ENCODE measurements at places on chromosomes 5 and 9. TPM values are rescaled to one million over a fixed set of nuclear protein-coding genes. Genes with fewer than 3 reads are reported as not detected.
A peak's percentile ranks its signal among the peaks of the same experiment; 100 is the strongest.

DND1 gene
- 2.3 TPM for total RNA-seq

SLC27A6 gene
- total RNA-seq: 7.9 TPM

DPYSL3 gene
- 17.2 TPM for total RNA-seq

GRCh38 chr9:2583308-2584013 lies 38.1 kb upstream of the VLDLR start:
- no peak for DNase-seq

GRCh38 chr9:95344735-95345325 lies 27.3 kb upstream of the FANCC start:
- no peak for DNase-seq

TMEFF1 gene
- total RNA-seq: 3.3 TPM

- DNase-seq: no peak
Observed at GRCh38 chr5:10445352-10445751, 3.7 kb downstream of the ROPN1L start.

NR2F1 gene
- 51.2 TPM for total RNA-seq

DNA sequence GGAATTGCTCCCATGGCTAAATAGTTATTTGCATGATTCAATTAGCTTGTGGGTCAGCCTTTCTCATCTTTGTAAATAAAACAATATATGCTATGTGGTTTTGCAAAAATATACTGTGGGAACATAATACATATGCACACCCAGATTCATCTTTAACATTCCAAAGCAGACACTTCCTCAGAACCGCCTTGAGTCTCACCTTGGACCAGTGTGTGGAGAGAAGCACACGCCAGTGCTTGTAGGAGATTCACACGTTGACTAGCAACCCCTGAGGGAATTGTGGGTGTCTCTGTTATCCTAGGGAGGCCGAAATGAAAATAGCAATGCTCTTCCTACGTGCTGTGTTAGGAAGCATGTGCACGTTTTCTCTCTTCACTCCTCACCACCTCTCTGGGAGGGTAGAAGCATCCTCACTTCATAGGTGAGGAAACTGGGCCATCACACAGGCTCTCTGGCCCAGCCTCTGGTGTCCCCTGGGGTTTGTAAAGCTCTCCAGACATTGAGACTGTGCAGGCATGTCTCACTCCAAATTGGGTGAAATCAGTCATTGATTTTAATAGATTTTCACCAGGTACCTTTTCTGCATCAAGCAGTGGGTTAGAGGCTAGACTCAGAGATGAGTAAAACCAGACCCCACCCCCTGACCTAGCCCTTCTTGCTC lies 221.7 kb downstream of the PBX3 start:
- DNase-seq: no peak

DNA sequence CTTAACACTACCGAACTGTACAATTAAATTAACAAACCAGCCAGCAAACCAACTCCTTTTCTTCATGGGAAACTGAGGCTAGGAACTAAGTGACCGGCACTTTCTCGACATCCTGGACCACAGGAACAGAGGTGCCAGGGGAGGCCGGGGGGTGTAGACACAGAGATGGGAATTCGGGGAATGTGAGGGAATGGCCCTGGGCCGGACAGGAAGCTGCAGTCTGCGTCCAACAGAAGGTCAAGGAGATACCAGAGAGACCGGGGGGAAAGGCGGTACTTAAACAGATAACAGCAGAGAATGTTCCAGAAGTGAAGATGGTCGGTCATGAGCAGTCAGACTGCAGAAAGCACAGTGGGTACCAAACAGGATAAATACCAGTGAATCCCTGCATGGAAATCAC lies 40.3 kb downstream of the DBH start:
- no peak for DNase-seq

GRCh38 chr9:16705111-16705604 lies 165.3 kb downstream of the BNC2 start:
- no peak for DNase-seq

JADE2 gene
- 39.9 TPM for total RNA-seq

- DNase-seq: no peak
Observed at GRCh38 chr5:169627551-169627950, 9.5 kb upstream of the DOCK2 start.

EIF4E1B gene
- total RNA-seq: 0.07 TPM

GRCh38 chr5:135208903-135209721 lies 175.1 kb upstream of the PITX1 start:
- peak; percentile 68 for DNase-seq

ADGRD2 gene
- not detected for total RNA-seq

FOXD1 gene
- 26.8 TPM for total RNA-seq

DNA sequence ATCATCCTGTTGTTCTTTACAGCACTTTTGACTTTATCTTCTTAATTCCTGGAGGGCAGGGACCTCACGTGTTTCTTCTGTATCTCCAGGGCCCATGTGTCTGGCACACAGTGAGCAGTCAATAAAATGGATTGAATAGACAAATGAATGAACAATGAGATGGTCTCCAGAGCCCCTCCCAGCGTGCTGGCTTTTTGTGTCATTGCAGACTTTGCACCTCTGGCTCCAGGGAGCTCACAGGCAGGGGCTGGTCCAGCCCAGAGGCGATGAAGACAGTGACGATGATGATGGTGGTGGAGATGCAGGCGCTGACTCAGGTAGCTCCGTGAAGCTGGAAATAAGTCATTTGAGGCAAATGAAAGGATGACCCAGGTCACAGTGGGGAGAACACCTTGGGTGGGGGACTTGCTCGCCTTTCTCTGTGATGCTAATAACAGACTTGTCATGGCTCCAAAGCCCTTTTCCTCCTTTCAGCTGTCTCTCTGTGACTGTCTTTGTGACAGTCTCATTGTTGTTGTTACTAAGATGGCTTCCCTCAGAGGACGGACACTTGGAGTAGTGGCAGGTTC lies 30.4 kb upstream of the FABP6 start:
- DNase-seq: no peak

GRCh38 chr5:150918613-150919012 lies 13.8 kb upstream of the ZNF300 start:
- no peak for DNase-seq

DNA sequence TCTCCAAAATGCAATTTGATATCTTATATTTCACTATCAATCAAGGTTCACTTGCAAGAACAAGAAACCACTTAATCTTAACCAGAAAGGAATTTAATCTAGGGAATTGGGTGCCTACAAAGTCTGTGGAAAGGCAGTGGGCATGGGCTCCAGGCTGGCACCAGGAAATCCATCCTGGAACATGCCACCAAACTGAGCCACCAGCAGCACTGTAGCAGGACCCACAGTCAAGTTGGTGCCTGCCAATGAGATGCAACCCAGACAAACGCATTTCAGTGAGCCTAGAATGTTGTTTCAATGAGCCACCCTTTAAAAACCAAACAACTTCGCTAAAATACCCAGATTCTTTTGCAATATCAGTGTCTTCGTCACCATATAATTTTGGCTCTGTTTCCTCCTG lies 71.1 kb downstream of the PRKACG start:
- DNase-seq: no peak

DNA sequence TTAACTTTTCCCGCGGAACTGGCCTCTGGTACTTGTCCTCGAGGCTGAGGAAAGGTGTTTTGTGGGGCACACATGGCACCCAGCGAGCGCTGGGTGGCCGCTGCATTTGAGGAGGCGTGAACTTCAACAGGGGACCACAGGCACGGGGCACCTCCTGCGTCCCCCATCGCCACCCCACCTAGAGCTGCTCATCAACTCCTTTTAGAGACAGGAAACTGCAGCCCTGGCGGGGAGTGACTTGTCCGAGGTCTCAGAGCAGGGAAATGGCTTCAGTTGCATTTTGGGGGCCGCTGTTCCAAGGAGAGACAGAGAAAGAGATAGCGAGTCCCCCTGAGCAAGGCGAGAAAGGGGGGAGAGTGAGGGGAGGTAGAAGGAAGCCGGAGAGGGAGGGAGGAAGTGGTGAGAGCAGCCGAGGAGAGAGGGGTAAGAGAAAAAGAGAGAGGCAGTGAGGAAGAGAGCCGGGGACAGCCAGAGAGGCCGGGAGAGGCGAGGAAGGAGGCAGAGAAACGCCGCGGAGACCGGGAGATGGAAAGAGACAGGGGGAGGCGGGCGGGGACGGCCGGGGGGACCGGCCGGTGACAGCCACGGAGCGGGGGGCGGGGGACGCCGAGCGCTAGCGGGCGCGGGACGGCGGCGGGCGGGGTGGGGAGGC lies 12.5 kb upstream of the LHX2 start:
- no peak for DNase-seq

DNA sequence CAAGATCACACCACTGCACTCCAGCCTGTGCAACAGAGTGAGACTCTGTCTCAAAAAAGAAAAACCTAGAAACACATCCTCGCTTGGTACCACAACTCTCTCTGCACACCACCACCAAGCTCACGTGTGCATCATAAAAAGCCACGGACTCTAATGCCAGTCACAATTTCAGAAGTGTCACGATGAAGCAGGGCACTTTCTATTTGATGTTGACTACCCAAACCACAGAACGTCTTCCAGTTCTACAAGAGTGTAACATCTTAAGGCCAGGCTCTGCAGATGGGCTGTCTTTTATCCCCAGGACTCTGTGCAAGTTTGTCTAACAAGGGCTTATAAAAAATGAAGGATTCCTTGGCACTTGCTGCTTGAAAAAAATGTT lies 22.9 kb downstream of the GFPT2 start:
- no peak for DNase-seq

- no peak for DNase-seq
Observed at GRCh38 chr5:160384681-160385080, 14.3 kb upstream of the C1QTNF2 start.

- no peak for DNase-seq
Observed at GRCh38 chr5:9197881-9198260, 348.0 kb downstream of the SEMA5A start.

GRCh38 chr5:165779505-165779904 lies 2274.1 kb downstream of the MAT2B start:
- no peak for DNase-seq

GBGT1 gene
- total RNA-seq: 0.34 TPM

GRCh38 chr9:93222890-93223259 lies 38.9 kb downstream of the WNK2 start:
- DNase-seq: no peak

DNA sequence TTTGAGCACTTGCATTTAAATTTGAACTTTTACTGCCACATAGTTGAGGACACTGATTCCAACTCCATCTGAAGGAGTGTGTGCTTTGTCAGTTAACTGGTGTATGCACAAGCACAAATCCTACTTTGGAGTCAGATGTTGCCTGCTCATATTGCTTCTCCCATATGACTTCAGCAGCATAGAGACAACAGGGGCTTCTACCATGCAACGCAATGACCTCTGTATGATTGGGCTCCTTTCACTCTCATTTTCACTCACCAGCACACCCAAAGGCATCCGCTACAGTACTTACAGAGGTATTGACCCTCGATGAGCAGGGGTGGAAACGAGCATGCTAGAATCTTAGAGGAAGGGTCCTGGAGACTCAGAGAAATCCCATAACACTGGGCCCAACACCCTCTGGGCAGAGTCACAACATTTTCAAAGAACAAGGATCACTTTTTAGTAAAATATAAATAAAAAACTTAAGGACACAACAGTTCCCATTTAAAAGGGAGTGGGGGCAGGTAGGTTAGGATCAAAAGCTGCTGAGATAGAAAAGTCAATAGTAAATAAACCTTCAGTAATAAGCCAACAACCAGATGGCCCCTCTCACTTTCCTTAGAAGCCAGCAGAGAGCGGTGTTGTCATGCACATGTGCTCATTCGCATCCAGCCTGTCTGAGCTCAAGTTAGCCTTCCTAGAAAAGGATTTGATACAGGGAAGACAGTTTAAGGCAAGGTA lies 203.8 kb downstream of the SNCAIP start:
- DNase-seq: peak; percentile 71

PHPT1 gene
- 148 TPM for total RNA-seq

GRCh38 chr5:149635394-149635793 lies 54.1 kb downstream of the ARHGEF37 start:
- no peak for DNase-seq

ROR2 gene
- 15.7 TPM for total RNA-seq

- DNase-seq: no peak
Observed at GRCh38 chr9:26034786-26035185, 356.5 kb upstream of the TUSC1 start.

DNA sequence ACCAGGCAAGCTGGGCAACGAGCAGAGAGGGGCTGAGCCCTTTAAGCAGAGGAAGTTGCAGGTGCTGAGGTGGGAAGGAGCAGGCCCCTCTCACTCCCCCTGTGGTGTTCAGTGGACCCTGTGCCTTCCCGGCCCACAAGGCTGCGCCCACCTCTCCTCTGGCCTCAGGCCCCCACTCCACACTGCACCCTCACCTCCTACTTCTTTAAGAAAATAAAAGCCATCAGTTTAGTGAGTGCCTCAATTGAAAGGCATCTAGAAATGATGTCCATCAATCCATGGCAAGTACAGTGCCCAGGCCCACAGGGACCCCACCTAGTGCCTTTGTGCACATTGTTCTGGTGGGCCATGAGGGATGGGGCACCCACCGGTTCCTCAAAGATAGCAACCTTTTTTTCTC lies 158.0 kb downstream of the PAX5 start:
- DNase-seq: no peak

DNA sequence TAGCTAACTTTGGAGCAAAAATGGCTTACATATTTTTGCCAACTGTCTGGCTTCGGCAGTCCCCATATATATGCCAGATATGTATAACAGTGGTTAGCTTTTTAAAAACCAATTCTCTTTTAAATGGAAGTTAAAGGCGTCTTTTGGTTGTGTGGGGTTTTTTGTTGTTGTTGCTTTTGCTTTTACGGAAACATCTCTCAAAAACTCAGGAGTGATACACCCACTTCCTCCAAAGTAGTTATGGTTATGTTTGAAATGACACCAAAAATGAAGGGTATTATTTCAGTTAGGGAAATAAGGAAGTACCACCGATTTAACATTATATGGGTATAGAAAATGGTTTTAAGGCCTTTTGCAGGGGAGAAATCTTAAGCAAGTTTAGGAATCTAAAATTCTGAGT lies 2.3 kb downstream of the CNOT8 start:
- DNase-seq: no peak

DNA sequence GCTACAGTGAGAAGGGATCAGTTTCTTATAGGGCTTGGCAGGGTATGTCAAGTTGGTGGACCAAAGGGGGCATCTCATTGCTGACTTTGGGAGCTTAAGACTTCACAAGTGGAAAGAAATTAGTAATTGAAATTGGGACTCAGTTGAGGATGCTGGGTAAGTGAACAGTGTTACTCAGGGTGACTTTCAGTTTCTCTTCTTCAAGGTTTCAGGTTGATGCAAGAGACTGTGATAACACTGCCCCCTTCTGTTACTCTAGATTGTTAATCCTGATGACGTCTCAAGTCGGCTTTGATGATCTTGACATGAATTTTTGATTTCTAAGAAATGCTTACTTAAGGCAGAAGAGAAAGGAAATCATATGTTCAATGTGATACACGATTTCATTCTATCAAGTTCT lies 21.3 kb downstream of the KCTD16 start:
- DNase-seq: peak; percentile 65

DNA sequence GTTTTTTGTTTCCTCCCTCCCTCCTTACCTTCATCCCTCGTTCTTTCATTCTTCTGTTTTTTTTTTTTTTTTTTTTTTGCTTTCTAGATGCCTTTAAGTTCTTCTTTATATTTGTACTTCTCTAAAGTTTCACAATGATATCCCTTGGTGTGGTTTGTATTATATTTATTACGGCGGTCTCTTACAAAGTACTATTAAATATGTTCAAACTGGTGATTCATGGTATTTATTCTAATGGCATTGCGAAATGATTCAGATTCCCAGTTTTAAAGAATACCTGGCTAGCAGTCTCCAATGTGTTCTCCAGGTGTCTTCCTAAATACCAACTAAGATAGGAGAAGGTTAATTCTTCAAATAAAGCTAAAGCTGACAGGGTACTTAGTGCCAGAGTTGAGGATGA lies 690.1 kb upstream of the COX7C start:
- DNase-seq: no peak

PCDHB13 gene
- total RNA-seq: 0.22 TPM

Measured in HCT116 (cell line).